NCI-H524 (cell line): ENCODE measurements at places on chromosomes 12 and 14.

- DNase-seq, result no peak
Observed at GRCh38 chr14:106850913-106851825, 1324.8 kb downstream of the TMEM121 start.

GRCh38 chr12:117010693-117011451 lies 88.3 kb downstream of the TESC start:
- DNase-seq, result no peak

DNA sequence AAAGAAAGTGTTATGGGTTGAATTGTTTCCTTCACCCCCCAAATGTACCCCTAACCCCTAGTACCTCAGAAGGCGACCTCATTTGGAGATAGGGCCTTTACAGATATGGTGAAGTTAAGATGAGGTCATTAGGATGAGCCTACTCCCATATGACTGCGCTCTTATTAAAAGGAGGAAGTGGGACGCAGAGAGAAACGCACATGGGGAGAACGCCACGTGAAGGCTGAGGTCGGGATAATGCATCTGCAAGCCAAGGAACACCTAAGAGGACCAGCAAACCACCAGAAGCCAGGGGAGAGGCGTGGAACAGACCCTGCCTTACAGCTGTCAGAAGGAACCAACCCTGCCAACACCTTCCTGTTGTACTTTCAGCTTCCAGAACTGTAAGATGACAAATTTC lies 1.7 kb upstream of the NRIP2 start:
- no peak for DNase-seq

GRCh38 chr14:53047307-53048069 lies 96.6 kb upstream of the FERMT2 start:
- no peak for DNase-seq

GRCh38 chr12:53378724-53379388 lies 1.1 kb upstream of the SP1 start:
- no peak for DNase-seq

DNA sequence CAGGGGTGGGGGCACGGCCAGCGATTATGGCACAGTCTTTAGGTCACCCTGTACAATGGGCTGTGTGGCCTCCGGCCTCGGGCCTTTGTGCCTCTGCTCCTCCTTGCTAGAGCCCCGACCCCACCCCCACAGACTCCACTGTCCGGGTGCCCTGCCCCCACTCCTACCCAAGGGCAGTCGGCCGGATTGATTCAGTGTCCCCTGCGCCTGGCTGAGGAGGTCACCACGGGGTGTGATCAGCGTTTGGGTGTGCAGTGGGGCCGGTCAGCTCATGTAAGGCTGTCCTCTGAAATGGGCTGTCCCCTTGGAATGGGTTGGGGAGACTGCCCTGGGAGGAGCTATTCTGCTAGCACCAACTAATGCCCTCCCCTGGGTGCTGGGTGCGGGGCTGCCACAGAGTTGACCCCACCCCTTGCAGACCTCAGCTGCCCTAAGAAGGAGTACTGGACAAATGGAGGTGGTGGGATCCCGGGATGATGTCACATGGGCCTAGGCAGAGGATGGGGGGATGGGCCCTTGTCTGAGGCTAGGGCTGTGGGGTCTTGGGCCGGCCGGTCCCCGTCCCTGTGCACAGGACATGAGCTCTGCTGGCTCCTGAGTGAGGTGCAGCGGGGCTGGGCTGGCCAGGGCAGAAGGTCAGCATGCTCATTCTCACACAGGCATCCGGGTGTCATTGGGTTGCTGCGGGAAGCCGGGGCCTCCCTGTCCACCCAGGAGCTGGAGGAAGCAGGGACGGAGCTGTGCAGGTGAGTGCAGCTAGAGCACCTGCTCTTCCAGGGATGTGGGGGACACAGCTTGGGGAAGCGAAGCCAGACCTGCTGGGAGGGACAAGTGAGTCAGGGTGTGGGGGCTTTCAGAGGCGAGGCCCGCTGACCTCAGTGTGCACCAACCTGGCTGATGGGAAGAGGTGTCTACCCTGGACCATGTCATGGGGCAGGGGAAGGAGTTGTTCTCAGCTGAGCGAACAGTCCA lies 23.4 kb downstream of the ASPG start:
- DNase-seq, result no peak

GRCh38 chr12:109741286-109741969 lies 27.8 kb downstream of the FAM222A start:
- no peak for DNase-seq

GRCh38 chr12:47576289-47576945 lies 129.4 kb downstream of the RPAP3 start:
- DNase-seq, result peak; percentile 67

DNA sequence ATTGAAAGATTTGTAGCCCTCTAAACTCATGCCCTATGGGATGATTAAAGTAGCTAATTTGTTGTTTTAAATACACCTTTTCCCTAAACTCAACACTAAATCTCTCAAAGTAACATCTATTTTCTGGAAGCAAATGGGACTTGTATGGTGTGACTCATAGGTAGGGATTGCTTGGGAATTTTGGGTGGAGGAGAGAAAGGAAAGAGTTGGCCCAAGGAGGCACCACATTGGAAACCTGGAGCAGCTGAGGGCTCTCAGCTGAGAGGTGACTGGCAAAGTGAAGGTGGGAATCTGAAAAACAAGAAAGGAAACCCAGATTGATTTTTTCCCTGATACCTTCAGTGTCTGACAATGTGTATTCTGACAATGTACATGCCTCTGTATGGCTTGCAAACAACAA lies 114.8 kb upstream of the PRICKLE1 start:
- DNase-seq, result no peak

- DNase-seq, result no peak
Observed at GRCh38 chr14:101972126-101972866, 7.9 kb downstream of the DYNC1H1 start.

DNA sequence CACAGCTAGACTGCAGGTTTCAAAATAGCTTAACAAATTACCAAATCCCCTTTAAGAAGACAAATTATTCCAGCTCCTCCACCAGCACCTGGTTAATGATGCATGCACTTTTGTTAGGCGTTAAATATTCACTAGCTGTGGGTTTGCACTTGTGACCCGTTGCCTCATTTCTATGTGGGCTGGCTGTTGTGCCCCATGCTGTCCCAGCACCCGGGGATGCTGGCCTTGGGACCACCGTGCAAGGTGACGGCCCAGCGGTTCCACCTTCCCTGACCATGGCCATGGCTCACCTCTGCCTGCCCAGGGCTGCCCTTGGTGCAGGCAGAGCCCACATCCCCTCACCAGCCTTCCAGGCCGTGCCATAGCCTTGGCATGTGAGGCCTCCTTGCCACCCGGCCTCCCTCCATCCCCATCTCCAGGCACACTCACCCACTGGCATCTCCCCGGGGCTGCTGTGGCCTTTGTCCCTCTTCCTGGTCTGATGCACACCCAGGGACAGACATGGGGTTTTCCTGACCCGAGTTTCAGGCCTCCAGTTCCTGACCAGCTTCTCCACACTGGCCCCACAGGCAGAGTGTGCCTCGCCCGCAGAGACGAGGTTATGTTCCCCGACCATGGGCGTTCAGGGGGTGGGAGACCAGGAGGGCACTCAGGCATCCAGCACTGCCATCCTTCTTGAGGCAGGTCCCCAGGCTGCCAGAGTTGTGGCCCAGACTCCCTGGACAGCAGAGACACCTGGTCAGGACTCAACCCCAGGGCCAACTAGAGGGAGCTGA lies 20.3 kb upstream of the C14orf180 start:
- DNase-seq, result no peak

DNA sequence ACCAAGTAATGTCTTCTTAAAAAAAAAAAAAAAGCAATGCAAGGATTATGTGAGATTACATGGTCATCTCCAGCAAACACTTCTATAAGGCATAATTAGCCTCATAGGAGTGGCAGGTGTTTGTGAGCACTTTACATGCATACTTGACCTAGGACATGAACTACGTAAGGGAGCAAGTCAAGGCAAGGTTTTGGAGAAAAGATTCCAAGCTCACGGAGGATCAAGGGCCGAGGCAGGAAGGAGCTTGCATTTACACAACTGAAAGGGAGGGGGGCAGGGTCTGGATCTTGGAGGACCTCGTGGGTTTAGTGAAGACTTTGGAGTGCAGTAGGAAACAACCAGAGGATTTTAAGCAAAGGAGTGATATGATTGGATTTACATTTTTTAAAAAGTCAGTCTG lies 112.5 kb downstream of the CCER1 start:
- peak; percentile 86 for DNase-seq

DNA sequence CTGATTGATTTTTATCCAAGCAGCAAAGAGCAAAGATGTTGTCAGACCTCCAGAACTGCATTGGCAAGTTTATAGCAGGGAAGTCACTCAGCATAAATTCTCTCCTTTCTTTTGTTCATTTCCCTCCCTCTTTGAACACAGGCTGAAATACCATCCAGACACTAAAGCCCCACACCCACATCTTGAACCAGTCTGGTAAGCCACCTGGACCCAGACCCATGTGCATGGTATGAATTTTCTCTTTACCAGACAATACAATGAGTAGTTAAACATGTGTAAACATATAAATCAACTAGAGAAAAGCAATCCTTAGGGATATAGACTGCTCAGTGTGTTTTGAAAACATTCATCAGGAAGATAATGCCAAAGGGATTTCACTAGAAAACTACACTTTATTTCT lies 488.3 kb upstream of the FLRT2 start:
- no peak for DNase-seq

DNA sequence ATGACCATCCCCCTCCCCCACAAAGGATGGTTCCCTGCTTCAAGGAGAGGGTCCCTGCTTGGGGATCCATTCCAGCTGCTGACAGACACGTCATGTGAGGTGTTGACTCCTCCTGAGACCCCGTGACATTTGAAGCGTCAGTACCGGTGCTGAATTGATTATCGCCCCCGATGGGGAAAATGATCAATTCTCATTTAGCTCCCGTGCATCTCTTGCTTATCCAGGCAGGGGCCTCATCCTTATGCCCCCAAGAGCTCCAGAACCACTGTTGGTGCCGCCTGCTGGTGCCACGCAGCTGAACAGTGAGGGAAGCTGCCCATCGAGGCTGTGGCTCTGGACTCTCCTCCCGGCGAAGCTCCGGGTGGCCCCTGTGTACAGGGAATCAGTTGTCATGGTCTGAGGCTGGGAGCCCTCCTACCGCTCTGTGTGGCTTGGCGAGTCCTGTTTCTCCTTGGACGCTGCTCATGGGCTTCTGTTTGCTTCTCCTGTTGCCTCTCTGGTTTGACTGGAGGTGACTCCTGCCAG lies 4.6 kb downstream of the KIF26A start:
- no peak for DNase-seq

GRCh38 chr12:131610181-131610580 lies 100.7 kb upstream of the SFSWAP start:
- no peak for DNase-seq

GRCh38 chr12:131910302-131911027 lies 16.0 kb downstream of the ULK1 start:
- no peak for DNase-seq

- DNase-seq, result peak; percentile 47
Observed at GRCh38 chr14:103073876-103074728, 9.9 kb upstream of the LBHD2 start.

GRCh38 chr12:49689785-49690184 lies 17.4 kb downstream of the FMNL3 start:
- DNase-seq, result peak; percentile 68

GRCh38 chr12:94689002-94689645 lies 38.8 kb upstream of the TMCC3 start:
- DNase-seq, result no peak

- DNase-seq, result no peak
Observed at GRCh38 chr12:3718100-3718499, 34.8 kb downstream of the CRACR2A start.

DNA sequence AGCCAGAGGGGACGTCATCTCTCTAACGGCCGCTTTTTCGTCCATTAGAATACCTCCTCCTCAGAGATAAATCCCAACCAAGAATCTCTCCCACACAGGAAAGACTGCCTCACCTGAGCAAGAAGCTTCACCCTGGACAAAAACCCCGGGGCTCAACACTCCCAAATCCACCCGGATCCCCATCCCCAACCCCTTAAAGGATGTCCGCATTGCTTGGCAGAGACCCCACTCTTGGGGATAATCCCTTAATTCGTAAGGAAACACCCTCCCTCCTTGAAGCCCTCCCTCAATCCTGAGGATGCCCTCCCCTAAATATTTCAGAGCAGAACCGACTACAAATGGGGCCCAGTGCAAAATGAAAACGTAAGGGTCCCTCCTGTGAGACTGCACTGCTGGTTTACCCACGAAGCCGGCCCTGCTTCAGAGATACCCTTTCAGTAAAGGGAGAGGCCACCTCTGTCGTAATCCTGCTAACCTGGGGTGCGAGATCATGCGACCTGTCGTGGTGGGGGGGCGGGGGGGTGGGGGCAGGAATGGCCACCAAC lies 655 bp upstream of the DYNLL1 start:
- DNase-seq, result no peak

DNA sequence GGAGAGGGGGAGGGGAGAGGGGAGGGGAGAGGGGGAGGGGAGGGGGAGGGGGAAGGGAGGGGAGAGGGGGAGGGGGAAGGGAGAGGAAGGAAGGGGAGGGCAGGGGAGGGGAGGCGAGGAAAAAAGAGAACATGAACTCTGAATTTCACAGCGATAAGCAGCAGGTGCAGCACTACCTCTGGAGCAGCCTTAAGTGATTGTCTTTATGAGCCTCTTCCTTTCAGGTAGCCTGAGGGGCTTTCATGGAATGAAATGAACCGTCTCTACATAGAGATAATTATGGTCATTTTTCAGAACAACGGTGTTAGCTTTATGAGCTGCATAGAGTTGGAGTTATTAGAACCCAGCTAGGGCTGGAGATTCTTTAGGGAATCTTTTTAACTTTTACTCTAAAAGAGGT lies 18.1 kb upstream of the PTCSC3 start:
- no peak for DNase-seq

DNA sequence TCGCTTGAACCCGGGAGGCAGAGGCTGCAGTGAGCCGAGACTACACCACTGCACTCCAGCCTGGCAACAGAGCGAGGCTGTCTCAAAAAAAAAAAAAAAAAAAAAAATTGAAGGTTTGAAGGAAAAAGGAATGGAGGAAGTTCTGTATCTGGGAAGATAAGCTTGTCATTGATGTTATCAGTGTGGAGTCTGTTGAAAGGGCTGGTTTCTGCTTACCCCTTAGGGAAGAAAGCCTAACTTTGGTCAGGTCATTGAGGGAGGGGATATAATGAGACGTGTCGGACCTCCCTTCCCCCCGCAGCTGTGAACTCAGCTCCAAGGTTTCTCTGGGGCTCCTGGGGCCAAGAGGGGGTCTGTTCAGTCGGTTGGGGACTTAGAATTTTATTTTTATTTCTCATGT lies 16.4 kb downstream of the DAO start:
- DNase-seq, result no peak

- no peak for DNase-seq
Observed at GRCh38 chr12:111748151-111748672, 18.5 kb upstream of the ALDH2 start.

- no peak for DNase-seq
Observed at GRCh38 chr12:13142747-13143146, 39.3 kb upstream of the GSG1 start.

- DNase-seq, result no peak
Observed at GRCh38 chr12:9342614-9343353, 134.6 kb upstream of the PZP start.
